ENCODE measurements at places on chromosomes 7 and 10.

DNA sequence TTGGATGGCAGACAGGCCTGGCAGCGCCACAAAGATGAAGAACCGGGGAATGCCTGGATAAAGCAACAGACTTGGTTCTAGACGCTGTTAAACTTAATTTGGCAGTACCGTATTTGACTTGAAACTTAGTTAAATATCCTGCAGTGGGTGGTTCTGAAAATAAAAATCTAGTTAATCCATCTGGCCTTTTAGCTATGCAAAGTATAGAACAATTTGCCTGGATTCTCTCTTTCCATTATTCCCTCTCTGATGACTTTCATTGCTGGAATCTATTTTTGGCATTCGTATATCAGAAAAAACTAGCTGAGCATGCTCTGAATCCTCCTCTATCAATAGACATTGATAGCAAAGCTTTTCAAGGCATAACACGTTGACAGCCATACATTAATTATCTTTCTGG, 203.6 kb downstream of the MACC1 start:
- no peak for DNase-seq

GRCh38 chr7:19932549-19933249, 159.3 kb upstream of the TMEM196 start:
- no peak for DNase-seq

DNA sequence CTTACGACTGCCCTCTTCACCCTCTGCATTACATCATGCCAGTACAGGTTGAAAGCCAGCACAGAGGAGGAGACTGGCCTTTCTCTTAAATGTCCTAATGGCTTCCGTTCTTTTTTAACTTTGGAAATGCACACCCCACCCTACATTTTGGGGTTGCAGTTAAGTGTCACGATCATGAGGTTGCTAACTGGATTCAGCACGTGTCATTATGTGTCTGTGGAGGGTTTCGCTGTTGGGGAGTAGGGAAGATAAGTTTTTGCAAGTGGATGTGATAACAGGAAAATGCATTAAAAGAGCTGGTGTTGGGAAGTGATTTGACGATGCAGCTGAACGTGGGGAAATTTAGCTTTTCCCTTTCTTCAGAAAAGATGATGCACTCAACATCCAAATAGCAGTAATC, 135.9 kb downstream of the LRRC4 start:
- no peak for DNase-seq

GRCh38 chr10:69382382-69383117, 34.2 kb downstream of the TACR2 start:
- DNase-seq, result no peak

GRCh38 chr7:33821970-33822369, 83.4 kb upstream of the BMPER start:
- DNase-seq, result no peak

- no peak for DNase-seq
Measured at GRCh38 chr7:101554584-101555268, 74.4 kb downstream of the MYL10 start.

DNA sequence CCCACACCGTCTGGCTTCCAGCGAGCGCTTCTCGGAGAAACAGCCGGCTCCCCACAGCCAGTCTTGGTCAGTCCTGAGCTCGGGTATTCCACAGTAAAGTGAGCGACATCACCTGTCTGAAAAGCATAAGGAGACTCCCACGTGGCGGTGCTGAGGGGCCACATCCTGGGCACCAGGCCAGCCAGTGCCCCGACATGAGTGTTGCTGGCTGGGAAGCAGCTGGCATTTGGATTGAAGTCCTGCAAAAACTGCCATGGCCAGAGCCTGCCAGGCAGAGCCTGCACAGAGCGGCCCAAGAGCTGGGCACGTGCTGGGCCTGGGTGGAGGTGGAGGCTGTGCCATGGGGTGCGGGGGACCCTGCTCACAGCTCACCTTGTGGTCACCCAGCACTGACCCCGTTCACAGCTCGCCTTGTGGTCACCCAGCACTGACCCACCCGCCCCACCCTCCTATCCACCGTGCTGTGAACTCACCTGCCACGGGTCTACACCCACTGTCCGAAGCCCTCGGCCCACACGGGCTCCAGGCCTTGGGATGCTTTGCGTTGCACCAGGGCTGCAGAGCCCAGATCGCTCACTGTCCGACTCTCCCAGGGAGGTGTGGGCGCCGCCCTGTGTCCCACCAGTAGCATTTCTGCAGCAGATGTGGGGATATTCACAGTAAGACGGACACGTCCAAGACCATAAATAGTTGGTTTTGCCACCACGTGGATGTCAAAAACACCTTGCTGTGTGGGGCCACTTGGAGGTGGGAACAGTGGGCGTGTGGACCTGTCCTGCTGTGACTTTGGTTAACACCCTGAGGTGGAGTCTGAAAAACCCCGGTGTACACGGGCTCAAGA, 48.8 kb downstream of the PITRM1 start:
- DNase-seq, result no peak

DNA sequence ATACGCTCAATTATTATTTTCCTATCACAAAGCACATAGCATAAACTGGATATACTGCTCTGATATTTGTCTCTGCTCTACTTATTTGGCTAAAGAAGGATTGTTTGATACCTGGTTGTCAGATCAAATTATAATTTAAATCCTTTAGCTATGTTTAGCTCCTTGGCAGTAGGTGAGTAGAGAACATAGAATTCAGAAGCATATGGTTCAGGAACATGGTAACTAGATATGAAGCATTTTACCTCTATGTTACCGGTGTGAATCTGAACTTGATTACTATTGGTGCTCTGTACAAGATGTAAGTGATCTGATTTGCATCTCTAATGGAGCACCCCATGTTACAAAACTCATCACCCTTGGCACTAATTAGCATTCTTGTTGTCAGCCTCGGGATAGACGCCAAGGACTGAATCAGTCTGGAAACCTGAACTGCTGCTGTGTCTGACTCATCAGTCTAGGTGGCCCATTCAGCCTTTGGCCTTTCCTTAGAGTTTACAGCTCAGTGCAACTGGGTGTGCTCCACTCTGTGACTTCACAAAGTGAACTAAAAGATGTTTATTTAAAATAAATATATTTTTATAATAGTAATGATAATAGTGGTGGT, 12.3 kb upstream of the MYPN start:
- DNase-seq, result no peak

DNA sequence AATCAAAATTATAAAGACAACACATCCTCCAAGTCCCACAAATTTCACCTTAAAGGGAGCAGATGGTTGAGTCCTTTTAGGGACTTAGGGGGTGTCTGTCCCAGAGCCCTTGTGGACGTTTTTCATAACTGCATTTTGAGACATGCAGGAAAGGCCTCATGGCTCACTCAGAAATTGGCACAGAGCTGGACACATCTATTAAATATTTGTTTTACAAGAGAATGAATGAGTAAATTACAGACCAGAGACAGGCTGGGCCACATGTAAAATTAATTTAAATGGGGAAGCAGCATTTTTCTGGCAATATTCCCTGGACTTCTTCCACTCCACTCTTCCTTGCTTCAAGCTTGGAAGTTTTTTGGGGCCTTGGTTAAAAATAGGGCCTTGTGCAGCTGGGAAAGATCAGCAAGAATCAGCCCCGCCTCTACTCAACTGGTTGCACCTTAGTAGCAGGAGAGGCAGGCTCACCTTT, 20.0 kb downstream of the LAMB1 start:
- DNase-seq, result no peak

GRCh38 chr7:101593556-101593955, 35.5 kb downstream of the MYL10 start:
- DNase-seq, result no peak

DNA sequence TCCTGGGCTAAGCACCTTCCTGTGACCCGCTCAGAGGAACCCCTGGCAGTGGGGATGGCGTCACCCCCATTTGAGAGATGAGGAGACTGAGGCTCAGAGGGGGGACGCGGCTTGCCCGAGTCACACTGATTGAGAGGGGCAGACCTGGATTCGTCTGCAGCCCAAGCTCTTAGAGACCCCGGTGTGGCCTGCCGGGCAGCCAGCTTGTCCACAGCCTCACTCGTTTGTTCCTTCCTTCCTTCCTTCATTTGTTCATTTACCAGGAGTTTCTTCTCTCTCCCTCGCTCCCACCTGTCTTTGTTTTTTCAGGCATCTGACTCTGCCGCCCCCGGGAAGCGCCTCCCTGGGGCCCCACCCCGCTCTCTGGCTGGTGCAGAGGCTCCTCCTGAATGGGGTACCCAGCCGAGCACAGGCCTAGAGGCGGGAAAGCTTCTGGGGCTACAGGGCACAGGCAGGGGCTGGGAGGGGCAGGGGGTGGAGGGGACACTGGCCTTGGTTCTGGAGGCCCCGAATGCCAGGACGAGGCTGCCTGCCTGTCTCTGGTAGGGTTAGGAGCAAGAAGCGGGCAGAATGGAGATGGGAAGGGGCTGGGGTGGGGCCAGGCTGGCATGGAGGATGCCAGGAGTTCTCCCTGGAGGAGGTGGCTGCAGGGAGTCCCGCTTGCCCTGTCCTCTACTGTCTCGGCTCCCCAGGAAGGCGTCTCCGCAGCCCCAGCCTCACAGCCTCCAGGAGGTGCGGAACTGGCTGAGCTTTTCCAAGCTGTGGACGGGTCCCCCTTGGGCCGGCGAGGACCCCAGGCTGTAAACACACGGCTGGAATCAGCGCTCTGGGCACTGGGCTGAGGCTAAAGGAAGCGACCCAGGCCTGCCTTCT, 91.6 kb downstream of the UNCX start:
- no peak for DNase-seq

- no peak for DNase-seq
Measured at GRCh38 chr7:82291931-82292330, 151.6 kb downstream of the CACNA2D1 start.

- no peak for DNase-seq
Measured at GRCh38 chr10:99297033-99297432, 32.1 kb upstream of the CNNM1 start.

GRCh38 chr10:93070378-93071176, 3.1 kb upstream of the CYP26A1 start:
- no peak for DNase-seq

GRCh38 chr7:92783260-92784201, 52.8 kb downstream of the CDK6 start:
- no peak for DNase-seq

- no peak for DNase-seq
Measured at GRCh38 chr7:69674701-69675182, 76.5 kb downstream of the AUTS2 start.

DNA sequence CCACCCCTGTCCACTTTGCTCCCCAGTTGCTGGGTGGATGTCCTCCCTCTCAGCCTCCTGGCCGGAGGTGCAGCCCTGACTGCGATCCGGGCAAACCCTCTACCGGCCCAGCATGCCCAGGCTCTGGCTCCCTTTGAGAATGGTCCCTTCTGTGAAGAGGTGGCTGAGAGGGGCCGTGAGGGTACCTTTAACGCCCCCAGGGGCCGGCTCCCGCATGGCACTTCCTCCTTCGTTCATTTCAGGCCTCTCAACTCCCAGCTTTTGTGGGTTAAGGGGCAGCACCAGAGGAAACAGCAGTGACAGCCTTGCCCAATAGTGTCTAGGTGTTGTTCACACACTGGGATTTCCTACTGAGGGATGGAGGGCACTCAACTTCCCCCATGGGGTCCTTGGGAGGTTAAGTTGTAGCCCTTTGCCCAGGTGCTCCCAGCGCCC, 33.2 kb upstream of the HABP2 start:
- DNase-seq, result no peak

- DNase-seq, result no peak
Measured at GRCh38 chr10:123890226-123890625, 1.4 kb downstream of the CPXM2 start.

- no peak for DNase-seq
Measured at GRCh38 chr10:13560597-13560996, 26.2 kb upstream of the PRPF18 start.

- DNase-seq, result no peak
Measured at GRCh38 chr10:35639728-35640401, 2.2 kb downstream of the FZD8 start.

- DNase-seq, result no peak
Measured at GRCh38 chr10:78510566-78511323, 477.1 kb downstream of the RPS24 start.

GRCh38 chr10:32959006-32959920, 1.2 kb upstream of the ITGB1 start:
- DNase-seq, result no peak

DNA sequence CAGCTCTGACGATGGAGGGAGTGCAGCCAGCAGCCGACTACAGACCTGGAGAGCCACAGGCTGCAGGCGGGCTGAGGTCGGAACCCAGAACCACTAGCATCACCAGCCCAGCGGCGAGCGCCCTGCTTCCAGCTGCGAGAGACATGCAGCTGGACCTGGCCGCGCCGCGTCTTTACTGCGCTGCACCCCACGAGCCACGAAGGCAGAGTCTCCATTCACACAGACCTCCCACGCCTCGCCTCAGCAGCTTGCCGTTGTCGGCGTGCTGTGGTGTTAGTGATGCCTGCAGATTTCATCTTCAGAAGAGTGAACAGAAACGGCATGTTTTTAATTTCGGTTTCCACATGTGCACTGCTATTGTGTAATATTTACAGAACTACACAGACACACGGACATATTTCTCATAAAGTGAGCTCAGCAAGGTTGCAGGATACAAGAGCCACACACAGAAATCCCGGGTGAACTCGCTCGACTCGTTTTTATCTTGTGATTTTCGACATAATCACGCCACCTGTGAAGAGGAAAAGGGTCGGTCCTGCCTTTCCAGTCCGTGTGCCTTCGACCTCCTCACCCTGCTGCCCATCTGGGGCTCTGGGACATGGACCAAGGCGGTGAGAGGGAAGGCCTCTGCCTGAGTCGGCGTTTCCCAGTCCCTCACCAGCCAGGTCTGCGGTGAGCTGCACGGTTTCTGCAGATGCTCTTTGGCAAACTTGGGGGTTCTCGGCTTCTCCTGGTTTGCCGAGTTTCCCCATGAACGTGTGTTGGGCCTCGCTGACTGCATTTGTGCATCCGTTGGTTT, 252.2 kb downstream of the ELFN1 start:
- DNase-seq, result peak; percentile 60

- DNase-seq, result no peak
Measured at GRCh38 chr10:3467052-3467951, 294.7 kb upstream of the PITRM1 start.

DNA sequence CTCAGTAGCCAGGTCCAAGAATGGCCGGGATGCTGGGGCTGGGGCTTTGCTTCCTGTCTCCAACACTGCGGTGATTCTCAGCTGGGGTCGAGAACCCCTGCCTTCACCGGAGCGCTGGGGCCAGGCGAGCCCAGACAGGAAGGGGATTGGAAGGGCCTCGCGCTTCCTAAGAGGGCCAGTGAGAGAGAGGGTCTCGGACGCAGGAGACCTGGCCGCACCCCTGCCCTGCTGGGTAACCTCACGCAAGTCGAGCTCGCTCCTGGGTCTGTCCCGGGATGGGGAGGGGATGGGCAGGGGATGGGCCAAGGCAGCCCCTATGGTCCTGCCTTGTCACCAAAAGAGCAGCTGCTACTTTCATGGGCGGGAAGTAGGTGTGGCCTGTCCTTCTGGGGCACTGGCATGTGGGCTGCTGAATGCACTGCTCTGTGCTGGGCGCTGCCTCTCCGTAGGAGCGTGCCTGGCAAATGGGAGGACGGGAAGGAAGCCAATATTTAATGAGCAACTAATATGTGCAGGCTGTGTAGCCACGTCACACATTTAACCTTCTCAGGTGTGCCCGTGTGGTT, 20.0 kb downstream of the KCNK18 start:
- peak; percentile 2 for DNase-seq

All from activated CD4-positive, alpha-beta T cell treated with anti-CD3 and anti-CD28 coated beads for 4 hours (primary cell).